PC-3 (cell line): ENCODE measurements at places on chromosomes 2 and 18.

DNA sequence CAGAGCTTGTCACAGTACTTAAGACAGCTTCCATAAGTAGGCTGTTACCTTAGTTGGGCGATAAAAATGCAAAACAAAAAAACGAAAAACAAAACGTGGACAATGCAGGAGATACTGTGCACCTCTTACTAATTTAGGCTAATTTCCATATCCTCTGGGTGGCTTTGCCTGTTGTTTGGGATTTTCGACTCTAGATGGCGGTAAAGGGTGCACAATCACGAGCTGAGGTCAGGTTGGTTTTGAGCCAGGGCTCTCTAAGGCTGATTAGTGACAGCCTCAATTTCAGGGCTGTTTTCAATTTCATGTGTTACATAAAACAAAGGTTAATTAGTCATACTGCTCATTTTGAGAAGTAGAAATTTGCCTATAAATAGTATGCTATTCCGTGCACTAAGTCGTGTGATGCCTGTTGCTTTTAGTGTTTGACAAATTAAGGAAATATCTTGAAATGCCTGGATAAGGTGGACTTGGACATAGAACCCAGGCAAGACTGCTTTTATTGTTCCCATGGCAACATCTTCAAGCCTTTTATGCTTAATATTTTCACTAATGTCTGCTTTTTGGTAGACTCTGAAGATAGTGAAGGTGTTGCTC is 493.1 kb downstream of the SOCS6 start:
- peak; percentile 72 for DNase-seq

- peak; percentile 64 for DNase-seq
Observed at GRCh38 chr2:85032621-85033020, 61.7 kb downstream of the KCMF1 start.

DNA sequence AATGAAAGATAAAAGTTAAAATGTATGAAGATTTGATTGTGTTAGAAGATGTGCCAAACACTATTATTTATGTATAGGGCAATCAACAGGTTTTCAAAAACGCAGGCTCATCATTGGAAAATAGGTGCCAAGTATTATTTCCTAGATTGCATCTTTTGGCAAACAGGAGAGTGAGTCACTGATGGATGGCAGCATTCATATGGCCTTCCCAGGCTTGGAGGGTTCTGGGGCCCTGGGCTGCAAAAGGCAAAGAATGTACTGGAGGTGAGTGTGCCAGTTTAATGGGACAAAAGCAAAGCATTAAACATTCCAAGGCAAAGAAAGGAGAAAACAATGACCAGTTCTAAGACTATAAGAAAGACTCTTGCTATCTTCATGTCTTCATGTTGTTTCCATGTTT is 379.4 kb downstream of the RIT2 start:
- no peak for DNase-seq

GRCh38 chr2:218648088-218648786 is 11.2 kb downstream of the ZNF142 start:
- peak; percentile 80 for DNase-seq

DNA sequence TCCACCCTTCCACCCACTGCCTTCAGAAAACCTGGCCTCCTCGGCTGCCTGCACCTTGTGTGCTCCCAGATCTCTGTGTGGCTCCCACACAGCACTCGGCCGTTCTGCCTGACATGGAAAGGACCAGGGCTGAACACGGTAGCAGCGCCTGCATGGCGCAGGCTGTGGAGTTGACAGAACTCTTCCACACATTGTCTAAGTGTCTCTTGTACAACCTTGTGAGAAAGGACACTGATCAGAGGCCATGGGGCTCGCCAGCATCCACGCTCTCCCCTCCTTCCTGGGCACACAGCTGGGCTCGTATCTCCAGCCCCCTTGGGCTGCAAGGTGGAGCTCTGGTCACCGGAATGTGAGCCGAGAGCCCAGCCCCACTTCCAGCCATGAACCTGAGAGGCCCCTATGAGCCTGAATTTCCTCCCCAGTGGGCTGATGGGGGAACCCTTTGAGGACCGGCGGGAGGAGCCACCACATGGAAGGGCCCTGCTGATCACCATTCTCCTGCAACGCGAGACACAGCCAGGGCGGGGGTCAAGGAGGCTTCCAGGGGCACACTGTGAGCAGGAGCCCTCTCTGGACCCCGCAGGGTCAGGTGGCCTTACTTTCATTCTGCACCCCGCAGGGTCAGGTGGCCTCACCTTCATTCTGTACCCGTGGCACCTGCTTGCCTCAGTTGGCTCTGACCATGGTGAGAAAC is 314.2 kb upstream of the MYT1L start:
- DNase-seq = no peak
